ENCODE measurements at places on chromosomes 5 and 9.

DNA sequence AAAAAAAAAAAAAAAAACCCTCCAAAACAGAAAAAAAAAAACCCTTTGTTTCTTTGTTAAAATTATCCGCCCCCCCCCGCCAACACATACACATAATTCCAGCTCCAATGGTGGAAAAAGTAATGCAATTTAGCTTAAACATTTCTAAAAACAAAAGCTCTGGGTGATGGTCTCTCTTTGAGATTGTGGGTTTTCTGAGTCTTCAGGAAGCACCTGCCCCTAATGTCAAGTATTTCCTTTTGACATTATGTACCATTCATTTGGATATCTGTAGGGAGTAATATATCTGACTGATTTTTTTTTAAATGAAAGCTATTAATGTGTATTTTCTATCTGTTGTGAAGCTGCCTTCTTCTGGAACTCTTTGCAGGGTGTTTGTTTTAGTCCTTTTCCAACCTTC is 389.7 kb downstream of the TAF11L14 start:
- DNase-seq: no peak

DNA sequence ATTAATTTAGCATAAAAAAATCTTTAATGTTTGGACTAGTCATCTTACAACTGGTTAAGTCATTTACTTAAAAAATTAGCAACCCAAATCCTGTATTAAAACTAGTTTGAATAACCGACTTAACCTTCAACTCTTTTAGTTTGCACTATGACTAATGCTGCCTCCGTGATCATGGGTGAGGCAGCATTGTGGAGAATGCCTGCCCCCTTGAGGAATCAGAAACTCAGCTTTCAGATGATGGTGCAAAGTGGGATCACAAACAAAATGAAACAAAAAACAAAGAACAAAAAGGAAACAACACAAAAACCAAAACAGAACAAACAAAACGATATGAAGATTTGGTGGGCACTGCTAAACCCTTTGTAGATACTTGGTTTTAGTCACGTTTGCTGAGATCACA is 127.0 kb upstream of the PALM2AKAP2 start:
- DNase-seq: peak; percentile 47

DNA sequence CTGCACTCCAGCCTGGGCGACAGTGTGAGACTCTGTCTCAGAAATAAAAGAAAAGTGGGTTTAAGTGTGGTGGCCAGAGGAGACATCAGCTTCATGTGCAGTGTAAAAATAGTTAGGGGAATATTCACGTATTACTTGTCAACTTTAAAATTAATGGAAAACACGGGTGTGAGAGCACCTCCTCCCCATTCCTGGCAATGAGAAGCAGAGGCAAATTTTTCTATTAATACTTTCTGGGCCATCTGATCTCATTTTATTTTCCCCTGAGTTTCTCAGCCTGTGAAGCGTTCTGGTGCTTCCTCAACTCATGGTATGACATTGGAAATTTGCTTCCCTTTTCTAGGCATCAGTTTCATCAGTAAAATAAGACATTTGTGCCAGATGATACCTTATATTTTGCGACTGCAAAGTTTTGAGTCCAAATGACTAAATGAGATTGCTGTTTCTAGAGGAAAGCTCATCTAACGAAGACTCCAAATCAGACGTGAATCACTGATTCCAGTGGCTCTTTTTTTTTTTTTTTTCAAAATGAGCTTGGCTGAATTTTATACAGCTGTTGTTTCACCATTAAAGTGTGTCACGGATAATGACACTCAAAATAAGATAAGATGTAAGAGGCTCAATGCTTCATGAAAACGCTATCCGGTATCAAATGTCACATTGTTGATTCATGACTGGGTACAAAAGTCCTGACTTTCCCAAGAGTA is 104.6 kb downstream of the MSX2 start:
- DNase-seq: peak; percentile 82

GRCh38 chr5:131413605-131414559 is 150.0 kb downstream of the CDC42SE2 start:
- DNase-seq: no peak

- no peak for DNase-seq
Measured at GRCh38 chr5:159263569-159263905, 447 bp downstream of the UBLCP1 start.

GRCh38 chr5:5886812-5887486 is 464.5 kb downstream of the ICE1 start:
- no peak for DNase-seq

DNA sequence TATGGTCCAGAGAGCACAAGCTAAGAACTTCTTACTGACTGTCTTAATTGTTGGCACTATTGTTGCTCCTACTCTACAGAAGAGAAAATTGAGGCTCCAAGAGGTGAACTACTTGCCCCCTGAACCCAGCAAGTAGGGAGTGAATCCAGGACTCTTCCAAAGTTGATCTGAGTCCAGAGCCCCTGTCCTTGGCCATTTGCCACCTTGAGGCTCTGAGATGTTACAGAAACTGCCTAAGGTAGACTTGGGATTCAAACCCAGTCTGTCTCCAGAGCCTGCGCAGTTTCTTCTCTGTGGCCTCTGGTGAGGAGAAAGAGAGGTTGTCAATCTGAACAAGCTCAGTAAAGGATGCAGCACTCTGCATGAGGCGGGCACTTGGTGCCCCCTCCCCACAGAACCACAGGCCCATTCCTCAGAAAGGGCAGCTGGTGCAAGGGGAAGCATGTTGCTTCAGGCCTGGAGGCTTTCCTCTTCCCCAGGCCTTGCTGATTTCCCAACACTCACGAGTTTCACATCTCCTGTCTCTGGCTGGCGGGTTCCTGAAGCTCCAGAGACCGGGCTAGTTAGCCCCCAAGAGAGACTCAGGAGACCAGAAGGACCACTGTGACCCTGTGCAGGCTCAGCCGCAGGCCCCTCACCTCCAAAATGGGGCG is 2.9 kb upstream of the LCP2 start:
- no peak for DNase-seq

GRCh38 chr5:126521130-126521529 is 73.9 kb downstream of the ALDH7A1 start:
- peak; percentile 40 for DNase-seq

- DNase-seq: peak; percentile 49
Measured at GRCh38 chr9:109969011-109969410, 189.0 kb downstream of the PALM2AKAP2 start.

GRCh38 chr5:88539026-88539425 is 270.4 kb upstream of the TMEM161B start:
- no peak for DNase-seq

Measured in myocyte (in vitro differentiated cells).